Fibroblast of the aortic adventitia (primary cell): ENCODE measurements at places on chromosomes 11 and 22. TPM values are rescaled to one million over a fixed set of nuclear protein-coding genes. Genes with fewer than 3 reads are reported as not detected.

Gene MS4A6E
- not detected in 2 replicates for total RNA-seq

Gene RBFOX2
- 85.8 and 187 TPM in 2 replicates for total RNA-seq

Gene AGBL2
- total RNA-seq, result 0.90 and 1.4 TPM in 2 replicates

Gene MRGPRE
- total RNA-seq, result not detected in 2 replicates

Gene FGF19
- not detected in 2 replicates for total RNA-seq

Gene TRPT1
- total RNA-seq, result 18.9 and 33.3 TPM in 2 replicates

Gene APOL4
- total RNA-seq, result 2.0 and 3.1 TPM in 2 replicates
